ENCODE measurements at places on chromosomes 5 and 9. TPM values are rescaled to one million over a fixed set of nuclear protein-coding genes. Genes with fewer than 3 reads are reported as not detected.

BRD3OS gene
- 5.8 TPM for polyA plus RNA-seq

TXNDC8 gene
- polyA plus RNA-seq: not detected

SEC61B gene
- 201 TPM for polyA plus RNA-seq

PCDHGA8 gene
- 0.13 TPM for polyA plus RNA-seq

FGF1 gene
- 44.2 TPM for polyA plus RNA-seq

CA9 gene
- polyA plus RNA-seq: not detected

SPAAR gene
- polyA plus RNA-seq: 0.82 TPM

CDKN2B-AS1 gene
- 0.97 TPM for polyA plus RNA-seq

SH2D3C gene
- polyA plus RNA-seq: 0.13 TPM

SLIT3 gene
- polyA plus RNA-seq: 69.0 TPM

SPATA31A3 gene
- polyA plus RNA-seq: not detected

PSMD5 gene
- 17.4 TPM for polyA plus RNA-seq

GABRA6 gene
- polyA plus RNA-seq: not detected

LEAP2 gene
- polyA plus RNA-seq: 0.88 TPM

TAF11L5 gene
- not detected for polyA plus RNA-seq

GGTA1 gene
- polyA plus RNA-seq: 102 TPM

ZNF618 gene
- polyA plus RNA-seq: 4.9 TPM

PCDHB12 gene
- 2.9 TPM for polyA plus RNA-seq

AGXT2 gene
- not detected for polyA plus RNA-seq

SPINK6 gene
- polyA plus RNA-seq: not detected

PCDHGA4 gene
- 1.3 TPM for polyA plus RNA-seq

EPB41L4B gene
- 0.74 TPM for polyA plus RNA-seq

ERAP2 gene
- 0.63 TPM for polyA plus RNA-seq

SPINK9 gene
- polyA plus RNA-seq: not detected

POLE3 gene
- 35.2 TPM for polyA plus RNA-seq

JAKMIP2 gene
- polyA plus RNA-seq: not detected

NFIL3 gene
- polyA plus RNA-seq: 13.6 TPM

ENTREP1 gene
- polyA plus RNA-seq: 3.4 TPM

SPINK5 gene
- 0.75 TPM for polyA plus RNA-seq

BTNL3 gene
- polyA plus RNA-seq: 6.5 TPM
